ENCODE measurements at places on chromosomes 5 and 9.

DNA sequence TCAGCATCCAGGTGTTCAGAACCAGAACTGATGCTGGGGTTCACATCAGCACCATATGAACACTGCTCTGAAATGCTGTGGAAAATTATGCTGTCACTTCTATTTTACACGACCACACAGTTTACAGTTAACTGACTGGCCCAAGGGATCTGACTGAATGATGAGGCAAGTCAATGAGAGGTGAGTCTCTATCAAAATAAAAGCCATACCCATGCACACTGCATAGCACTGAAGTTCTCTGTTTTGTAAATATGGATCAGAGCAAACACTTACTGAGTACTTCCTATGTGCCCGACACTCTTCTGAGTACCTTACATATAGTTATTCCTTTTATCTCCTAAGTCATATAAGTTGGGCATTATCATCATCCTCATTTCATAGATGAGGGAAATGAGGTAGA, 122.8 kb downstream of the TARS1 start:
- no peak for DNase-seq

DNA sequence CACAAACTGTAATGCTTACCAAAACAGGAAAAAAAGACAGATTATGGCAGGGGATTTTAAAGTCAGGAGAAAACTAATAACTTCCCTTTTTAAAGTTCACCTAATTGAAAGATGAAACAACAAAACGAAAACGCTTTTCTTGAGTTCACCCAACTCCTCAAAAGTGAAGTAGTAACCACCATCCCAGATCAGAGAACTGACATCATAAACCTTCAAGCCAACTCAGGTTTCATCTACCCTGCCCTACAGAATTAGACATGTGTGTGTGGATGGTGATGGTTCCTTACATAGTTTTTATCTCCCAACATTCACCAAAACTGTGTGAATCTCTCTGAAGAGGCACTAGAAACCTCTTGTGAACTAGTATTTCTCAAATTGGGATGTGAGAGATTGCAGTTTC, 195.2 kb upstream of the PTGER4 start:
- no peak for DNase-seq

GRCh38 chr5:43019291-43019613, 20.9 kb downstream of the ANXA2R start:
- no peak for DNase-seq

DNA sequence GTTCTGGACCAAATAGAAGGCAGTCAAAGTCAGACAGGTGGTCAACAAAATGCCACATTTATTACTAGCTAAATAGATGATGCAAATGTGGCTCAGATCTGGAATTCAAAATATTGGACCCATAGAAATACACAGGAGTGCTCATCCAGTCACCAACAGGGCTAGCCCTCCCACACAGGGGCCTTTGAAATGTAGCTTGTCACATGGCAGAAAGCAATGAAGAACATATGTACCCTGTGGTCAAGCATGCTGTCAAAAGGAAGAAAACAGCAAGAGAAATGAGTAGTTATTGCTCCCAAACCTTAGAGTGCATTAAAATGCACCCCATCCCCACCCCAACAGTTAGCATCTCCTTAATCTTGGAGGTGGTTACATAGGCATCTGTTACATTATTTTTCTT, 20.9 kb upstream of the CCDC112 start:
- DNase-seq: no peak

Measured in left colon (tissue), 2 donors.